ENCODE measurements at places on chromosomes 6 and 20.

DNA sequence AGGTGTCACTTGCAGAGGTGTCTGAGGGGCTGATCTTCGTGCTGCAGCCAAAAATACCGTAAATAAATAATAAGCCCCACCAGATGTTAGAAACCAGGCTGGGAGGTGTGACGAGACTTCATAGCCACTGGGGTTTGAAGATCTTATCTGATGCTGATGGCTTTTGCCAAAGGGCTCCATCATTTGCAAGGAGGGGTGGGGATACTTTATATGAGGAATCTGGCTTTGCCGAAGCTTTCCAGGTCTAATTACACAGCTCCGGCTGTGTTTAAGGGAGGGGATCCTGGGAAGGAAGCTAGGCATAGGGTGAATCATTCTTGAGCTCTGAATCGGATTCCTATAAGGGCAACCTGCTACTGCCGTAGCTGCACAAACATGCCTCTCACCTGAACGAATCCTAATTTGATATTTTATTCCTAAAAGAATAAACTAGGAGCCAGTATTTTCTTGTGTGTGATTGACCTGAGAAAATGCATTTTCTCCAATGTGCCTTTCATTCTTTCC, 249.6 kb downstream of the SOD2 start:
- no peak for DNase-seq

DNA sequence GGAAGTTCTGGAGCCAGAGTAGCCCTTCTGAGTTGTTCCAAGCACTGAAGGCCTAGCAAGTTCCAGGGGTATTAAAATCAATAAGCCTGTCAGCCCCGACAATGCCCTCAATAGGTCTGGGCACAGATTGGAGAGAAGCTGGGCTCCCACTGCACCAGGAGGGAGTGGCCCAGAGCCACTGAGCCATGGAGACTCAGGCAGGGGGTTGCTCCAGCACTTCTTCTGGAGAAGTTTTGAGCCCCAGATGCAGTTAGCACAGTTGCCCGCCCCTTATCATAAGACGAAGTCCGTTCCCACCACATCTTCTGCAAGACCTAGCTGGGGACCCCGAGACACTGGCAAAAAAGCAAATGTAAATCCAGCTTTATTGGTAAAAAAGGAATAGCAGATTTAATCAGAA, 13.0 kb downstream of the DEFB132 start:
- DNase-seq: no peak

DNA sequence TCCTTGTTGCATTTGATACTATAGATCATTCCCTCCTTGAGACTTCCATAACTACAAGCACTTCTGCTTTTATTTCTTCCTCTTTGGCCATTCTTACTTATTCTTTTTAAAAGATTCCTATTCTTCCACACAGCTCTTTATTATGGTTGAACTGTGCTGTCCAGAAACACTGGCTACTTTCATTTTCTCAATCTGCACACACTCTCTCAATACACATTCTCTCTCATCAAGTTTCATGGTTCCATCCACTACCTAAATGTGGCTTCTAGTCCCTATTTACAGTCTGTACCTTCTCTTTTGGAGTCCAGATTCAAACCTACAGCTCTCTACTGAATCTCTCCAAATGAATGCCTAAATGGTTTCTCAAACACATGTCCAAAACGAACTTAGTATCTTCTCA, 214.3 kb upstream of the RSPO3 start:
- DNase-seq: no peak

DNA sequence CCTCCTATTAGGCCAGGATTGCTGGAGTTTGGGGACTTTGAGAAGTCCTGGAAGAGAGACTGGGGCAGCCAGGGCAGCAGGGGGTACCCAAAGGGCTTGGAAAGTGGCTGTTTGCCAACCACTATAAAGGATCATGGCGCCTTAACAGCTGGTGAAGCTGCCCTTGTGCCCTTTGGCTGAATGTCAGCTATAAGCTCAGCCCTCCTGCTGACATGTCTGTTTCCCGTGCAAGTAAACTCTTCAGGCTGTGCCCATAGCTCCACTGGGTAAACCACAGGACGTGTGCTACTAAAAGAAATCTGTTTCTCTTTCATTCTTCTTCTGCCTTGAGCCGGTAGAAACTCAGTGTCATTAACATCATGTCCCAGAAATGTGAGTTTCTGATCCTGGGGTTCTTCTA, 97.3 kb downstream of the CAP2 start:
- DNase-seq: no peak

GRCh38 chr6:31655349-31656237, at the start of gene APOM:
Gene APOM, plus strand, starts transcription at chr6:31655894. Its CDS starts 73 bp downstream, at chr6:31655967.
- DNase-seq: no peak

DNA sequence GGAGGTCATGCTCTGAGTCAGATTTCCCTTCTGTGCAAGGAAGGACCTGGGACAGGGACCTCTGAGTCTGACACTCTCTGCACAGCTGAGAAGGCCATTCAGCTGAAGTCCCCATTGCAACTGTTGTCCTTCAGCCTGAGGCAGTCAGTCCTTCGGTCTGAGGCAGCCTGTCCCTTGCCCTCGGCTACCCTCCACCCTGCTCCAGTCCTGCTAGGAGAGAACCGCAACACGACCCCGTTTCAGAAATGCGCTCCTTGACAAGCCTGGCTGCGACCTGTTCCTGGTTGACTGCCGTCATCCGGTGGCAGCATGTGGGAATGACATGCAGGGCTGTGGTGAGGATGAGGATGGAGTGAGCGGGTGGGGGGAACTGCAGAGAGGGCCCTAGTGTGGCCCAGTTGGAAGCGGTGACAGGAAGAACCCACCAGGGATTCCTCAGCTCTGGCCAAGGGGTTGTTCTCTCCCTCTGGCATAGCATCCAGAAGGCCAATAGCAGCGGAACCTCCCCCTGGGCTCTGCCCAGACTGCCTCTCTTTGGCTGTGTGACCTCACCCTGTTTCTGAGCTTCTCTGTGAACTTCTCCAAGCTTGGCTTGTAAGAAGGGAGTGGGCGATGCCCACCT, 40.3 kb upstream of the ANGPT4 start:
- DNase-seq: no peak

DNA sequence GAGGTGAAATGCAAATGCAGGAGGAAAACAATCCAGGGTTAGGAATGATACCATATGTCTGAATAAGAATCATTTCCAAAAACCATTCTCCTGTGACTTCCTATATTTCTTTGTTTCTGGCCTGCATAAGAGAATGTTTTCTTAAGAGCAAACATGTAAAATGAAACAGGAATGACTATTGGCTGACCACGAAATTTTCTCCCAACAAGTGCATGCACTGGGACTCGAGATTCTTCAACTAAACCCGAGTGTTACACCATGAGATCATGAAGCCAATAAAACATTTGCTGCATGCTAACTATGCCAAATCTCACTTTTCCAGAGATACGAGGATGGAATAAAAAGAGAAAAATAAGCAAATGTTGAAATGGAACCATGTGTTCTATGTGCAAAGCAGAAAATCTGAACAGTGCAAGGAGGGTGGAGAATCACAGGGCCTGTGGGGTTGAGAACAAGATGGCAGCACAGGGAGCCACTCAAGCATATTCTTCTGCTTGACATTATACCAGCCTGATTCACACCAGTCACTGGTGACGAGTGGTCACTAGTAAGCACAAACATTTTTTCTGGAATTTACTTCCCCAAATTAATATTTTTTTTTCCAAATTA, 212.2 kb upstream of the FOXA2 start:
- no peak for DNase-seq

DNA sequence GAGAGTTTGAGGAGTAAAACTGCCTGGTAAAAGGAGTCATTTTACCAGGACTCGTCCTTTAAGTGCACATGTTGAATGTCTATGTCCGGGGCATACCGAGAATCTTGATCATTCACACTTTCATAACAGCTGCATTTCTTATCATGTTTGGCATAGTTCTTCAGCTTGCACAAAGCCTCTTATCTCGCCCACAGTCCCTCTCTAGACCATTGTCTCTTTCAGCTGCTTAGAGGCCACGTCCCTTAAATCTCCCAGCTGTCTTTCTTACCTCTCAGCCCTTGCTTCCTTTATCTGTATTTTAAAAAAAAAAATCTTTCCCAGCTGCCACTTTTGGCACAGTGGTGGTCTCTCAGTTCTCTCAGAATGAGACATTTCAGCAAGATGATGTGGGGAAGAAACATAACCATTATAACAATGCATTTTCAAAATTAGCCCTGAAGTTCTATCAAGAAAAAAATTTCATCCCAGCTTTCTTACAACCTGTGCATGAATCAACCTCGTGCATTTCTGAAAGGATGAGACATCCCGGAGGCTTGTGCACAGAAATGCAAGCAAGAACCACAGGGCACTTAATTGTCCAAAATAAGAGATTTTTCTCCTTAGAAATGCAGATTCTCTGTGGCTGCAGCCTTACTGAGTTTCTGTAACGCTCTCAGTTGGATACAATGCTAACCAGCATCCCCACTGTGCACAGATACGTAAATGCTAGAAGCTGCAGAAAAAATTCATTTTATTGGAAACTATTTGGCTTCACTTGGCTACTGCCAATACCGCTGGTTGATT, 24.2 kb downstream of the RBM24 start:
- no peak for DNase-seq

- no peak for DNase-seq
Measured at GRCh38 chr20:1652960-1653359, 4.6 kb downstream of the SIRPG start.

DNA sequence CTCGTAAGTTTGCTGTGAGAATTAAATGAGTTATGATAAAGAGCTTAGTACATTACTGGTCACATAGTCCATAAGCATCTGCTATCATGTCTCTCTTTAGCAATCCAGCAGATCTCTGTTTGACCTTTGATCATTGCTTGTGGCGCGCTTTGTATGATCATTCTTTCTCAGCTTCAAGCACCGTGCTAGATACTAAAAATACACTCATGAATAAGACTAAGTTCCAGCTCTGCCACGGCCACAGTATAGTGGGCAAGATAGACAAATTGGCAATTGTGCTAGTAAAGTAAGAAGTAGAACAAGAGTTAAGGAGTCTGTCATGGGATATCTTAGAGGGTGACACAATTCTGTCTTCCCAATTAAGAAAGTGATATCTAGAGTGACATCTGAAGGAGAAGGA, 75.2 kb upstream of the ADGRF1 start:
- DNase-seq: no peak

DNA sequence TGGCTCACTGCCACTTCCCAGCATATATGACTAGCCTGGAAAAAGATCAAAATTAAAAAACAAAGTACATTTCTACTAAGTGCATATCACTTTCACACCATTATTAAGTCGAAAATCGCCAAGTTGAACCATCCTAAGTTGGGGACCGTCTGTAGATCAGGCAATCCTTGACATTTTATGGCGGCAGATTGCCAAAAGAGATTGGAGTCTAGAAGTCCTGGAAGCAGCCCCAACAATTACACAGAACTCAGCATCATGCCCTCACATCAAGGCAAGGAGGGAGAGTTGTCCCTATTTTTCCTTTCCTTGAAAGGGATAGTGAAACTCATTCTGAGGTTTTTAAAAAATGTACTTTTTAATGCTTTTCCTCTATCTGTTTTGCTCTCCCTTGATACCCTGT, 30.7 kb downstream of the SLC22A3 start:
- no peak for DNase-seq

DNA sequence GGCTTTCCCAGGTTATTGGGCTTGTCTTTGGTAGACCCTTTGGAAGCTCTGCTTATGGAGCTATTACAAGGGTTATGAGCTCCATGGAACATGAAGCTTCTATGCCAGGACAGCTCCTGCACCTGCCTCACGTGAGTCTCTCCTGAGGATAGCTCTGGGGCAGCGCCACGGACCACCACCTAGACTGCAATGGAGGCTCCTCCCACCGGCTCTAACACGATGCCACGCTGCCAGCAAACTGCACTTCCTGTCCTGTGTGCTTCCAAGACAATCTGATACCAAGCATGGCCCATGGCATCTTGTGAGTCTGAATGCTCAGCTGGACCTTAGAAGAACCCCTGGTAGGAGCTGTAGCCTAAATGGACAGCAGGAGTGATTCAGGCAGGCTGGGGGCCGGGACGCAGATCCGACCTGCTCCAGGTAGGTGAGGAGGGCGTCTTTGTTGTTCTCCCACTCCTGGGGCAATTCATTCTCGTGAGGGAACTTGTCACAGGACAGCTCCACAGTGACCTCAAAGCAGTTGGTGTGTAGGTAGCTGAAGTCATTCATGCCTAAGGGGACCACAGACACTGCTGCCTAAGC, 5.5 kb downstream of the CPXM1 start:
- DNase-seq: no peak

DNA sequence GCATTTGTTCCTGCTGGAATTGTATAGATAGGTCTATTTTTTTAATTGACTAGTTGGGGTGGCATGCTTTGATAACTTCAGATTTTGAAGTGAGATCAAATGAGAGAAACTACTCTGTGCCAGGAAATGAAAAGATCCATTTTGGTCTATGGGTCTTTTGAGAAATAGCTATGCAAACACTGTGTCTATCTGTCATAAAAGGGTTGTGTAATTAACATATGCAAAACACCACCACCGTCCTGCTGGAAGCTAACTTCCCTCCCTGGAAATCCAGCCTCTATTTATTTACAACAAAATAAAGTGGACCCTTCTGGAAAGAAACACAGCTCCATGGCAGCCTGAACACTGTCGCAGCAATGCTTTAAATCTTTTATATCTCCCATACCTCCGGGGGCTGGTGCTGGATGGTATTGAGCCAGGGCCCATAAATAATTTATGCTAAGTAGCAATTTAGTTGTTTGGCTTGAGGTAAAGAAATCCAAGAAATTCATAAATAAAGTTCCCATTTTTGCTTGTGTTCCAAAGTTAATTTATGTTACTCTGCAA, 244.2 kb upstream of the POU3F2 start:
- no peak for DNase-seq

DNA sequence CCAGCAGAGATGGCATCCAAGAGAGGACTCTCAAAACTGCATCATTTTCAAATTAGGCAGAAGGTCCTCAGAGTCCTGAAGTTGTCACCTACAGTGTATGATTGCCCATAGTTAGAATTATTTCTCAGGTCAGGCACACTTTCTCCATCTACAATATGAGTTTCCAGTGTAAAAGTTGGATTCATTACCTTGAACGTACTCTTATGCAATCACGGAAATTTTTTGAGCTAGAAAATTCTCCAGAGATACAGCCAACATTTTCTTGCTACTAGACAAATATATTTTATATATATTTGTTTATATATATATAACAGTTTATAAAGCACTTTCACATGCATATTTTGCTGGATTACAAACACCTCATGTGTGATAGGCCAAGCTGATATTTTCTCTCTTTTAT, 29.4 kb upstream of the SERPINB1 start:
- no peak for DNase-seq

Data from cortex of kidney (tissue), 1 donor.